ENCODE measurements at places on chromosomes 16 and 17.
A peak's percentile ranks its signal among the peaks of the same experiment; 100 is the strongest.

DNA sequence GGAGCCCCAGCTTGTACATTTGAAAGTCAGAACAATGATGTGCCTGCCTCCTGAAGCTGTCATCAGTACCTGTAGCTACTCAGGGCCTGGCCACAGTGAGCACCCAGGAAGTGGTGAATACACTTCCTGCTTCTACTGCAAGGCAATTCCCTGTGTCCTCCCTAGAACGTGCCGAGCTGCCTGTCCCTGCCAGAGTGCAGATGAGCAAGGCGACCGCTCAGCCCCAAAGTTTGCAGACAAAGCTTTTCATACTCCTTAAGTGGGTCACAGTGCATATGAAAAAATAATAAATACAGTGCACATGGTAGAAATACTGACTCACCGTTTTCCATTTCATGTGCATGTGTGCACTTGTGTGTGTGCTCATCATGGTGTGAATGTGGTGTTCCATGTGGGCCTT is 77.3 kb downstream of the MPRIP start:
- DNase-seq, result no peak

DNA sequence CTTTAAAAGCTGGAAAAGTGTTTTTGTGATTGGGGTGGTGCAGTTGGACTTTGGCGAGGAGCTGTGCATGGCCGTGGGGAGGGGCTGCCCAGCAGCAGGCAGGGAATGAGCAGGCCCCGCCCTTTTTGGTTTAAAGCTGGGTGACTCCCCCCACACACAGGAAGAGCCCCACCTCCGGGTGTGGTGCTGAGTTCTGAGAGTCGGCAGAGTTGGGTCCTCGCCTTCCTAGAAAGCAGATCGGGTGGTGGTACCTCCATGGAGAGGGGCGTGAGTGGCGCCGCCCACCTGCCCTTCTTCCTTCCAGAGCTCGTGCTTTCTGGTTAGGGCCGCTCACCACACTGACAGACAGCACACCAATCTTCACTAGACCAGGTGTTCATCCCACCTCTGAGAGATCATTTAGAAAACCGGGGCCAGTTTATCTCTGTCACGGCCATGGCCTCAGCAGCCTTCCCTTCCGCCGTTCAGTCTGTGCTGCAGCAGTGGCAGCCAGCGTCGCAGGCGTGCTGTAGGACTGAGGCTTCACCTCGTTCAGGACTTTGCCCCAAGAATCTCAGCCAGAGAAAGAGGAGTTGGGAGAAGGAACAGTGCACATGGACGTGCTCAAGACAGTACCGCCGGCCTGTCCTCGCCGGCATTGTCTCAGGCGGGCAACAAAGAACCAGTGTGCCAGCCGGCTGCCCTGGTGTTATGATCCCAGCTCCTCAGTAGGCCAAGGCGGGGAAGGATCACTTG is 144.0 kb upstream of the CHMP6 start:
- DNase-seq, result no peak

- no peak for DNase-seq
Measured at GRCh38 chr17:37691807-37692206, 48.6 kb upstream of the DDX52 start.

DNA sequence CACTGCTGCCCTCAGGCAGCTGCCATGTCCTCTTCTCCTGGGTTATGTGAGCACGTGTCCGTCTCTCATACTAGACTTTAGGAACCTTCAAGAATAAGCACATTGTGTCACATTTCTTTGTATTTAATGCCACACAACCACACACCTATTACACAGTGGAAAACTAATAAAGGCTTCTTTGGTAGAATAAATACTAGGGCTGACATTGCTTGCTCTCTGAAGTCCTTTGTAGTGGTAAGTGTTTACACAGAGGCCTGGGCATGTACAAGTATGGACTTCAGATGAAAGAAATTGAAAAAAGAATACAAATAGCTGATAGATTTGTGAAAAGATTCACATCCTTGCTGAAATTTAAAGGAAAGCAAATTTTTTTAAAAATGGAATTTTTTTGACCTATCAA is 188.1 kb upstream of the CCL2 start:
- DNase-seq, result no peak

- no peak for DNase-seq
Measured at GRCh38 chr16:24508614-24509013, 30.8 kb upstream of the RBBP6 start.

GRCh38 chr17:70158180-70158579 is 11.2 kb upstream of the KCNJ2 start:
- DNase-seq, result no peak

- DNase-seq, result no peak
Measured at GRCh38 chr16:48622456-48623303, 12.7 kb upstream of the N4BP1 start.

GRCh38 chr17:50863221-50863843 is 2.8 kb downstream of the TOB1 start:
- no peak for DNase-seq

DNA sequence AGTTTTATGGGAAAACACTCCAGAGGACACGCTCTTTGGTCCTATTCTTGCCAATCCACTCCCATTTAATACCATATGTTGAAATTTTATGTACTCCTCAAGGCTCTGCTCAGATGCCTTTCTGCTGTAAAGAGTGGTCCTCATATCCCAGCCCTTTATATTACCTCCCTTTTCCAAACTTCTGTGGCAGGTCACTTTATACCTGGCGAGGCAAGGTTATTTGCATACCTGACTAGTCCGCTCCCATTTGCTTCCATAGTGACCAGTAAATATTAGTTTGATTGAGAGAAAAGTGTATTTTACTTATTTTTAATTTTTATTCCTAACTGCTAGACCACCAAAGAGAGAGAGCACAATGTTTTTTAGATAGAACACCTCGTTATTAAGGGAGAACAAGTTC is 17.3 kb downstream of the KRT12 start:
- no peak for DNase-seq

GRCh38 chr17:20073055-20073979 is 64.2 kb downstream of the SPECC1 start:
- no peak for DNase-seq

GRCh38 chr17:43832168-43832975 is 574 bp downstream of the MPP3 start:
- no peak for DNase-seq

DNA sequence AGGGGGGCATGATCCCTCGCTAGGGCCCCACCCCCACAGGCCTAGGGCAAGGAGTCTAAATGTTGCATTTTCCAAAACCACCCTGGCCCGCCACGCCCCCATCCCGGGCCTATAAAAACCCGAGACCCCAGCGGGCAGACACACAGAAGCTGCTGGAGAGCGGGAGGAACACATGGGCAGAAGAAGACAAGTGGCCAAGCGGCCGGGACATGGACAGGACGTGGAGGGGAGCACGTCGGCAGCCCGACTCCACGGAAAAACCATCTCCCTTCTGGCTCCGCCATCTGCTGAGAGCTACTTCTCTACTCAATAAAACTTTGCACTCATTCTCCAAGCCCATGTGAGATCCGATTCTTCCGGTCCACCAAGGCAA is 34.1 kb upstream of the ENPP7 start:
- DNase-seq, result no peak

DNA sequence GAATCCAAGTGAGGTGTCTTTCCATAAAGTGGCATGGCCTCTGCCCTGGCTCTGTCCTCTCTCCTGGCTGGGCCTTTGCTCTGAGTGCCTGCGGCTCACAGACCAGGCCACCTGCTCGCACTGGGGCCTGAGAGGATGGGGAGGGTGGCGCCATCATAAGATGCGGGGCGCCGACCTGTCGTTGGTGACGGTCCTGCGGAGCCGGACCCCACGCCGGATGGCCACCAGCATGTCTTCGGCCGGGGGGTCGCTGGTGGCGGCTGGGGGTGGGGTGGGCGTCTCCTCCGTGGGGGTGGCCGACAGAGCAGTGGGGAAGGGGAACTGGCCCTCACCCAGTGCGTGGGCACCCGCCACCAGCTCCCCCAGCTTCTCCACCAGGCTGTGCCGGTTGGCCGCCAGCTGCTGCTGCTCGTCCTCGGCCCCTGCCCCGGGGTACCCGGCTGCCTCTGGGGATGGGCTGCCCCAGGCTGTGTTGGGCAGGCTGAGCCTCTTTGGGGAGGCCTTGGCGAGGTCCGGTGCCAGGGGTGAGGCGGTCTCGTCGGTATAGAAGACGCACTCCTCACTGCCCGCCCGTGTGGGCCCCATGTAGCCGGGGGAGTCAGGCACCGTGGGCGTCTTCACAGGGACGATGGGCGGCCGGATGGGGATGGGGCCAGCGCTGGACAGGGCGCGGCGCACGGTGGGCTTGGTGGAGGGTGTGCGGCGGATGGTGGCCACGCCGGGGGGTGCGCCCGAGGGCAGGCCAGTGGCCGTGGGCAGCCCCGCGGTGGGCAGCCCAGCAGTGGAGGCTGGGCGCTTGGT is 17.4 kb downstream of the IL34 start:
- no peak for DNase-seq

DNA sequence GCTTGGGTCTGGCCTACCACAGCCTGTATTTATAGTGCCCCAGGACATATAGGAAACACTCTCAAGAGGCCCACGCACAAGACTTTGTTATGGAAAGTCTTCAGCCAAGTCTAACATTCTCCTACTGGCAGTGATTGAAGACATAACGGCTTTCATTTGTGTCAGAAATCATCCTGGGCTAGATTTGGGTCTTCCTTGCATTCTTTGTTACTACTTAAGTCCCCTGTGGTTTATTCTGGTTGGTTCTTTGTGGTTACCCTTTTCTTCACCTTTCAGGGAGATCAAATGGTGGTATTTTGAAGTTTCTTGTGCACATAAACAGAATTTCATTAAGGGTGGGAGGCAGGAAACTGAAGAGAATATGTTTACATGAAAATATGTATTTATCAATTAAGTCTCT is 37.7 kb downstream of the REXO5 start:
- no peak for DNase-seq

DNA sequence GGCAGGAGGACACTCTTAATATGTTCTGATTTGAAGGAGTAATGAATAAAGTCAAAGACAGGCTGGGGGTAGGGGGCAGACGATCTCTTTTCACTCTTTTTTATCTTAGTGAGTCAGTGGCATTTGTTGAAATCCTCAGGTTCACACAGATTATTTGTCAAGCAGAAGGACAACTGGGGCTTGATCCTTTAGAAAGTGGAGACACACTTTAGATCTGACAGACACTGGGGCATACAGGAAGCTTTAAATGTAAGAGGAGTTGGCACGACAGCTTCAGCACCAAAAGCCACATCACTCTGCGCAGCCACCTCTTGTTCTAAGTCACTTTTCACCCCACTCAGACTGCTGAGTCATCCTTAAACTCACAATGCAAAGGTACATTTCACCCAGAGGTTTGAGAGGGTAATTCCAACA is 121.5 kb downstream of the STXBP4 start:
- DNase-seq, result no peak

DNA sequence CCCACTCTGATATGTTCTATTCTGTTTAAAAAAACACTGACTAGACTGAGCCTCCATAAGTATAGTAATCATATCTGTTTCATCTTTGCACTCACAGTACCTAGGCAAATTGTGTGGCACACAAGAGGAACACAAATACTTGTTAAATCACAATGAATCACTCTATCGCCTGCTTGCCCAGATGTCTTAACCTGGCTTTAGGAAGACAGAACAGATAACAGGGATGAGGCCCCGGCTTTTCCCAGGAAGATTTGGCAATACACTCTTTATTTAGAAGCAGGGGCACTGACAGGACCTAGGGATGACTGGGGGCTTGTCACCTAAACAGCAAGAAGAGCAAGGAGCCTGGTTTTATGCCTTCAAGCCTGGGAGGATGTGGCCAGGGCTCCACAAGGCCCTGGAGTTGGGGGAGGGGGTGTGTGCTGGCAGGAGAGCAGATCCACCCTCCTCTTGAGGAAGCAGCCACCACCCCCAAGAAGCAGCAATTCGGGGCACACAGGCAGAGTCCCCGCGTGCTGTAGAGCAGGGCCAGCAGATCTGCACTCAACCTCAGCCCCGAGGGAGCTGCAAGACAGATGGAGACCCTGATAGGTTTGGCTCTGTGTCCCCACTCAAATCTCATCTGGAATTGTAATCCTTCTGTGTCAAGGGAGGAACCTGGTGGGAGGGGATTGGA is 41.0 kb upstream of the KSR1 start:
- DNase-seq, result no peak

DNA sequence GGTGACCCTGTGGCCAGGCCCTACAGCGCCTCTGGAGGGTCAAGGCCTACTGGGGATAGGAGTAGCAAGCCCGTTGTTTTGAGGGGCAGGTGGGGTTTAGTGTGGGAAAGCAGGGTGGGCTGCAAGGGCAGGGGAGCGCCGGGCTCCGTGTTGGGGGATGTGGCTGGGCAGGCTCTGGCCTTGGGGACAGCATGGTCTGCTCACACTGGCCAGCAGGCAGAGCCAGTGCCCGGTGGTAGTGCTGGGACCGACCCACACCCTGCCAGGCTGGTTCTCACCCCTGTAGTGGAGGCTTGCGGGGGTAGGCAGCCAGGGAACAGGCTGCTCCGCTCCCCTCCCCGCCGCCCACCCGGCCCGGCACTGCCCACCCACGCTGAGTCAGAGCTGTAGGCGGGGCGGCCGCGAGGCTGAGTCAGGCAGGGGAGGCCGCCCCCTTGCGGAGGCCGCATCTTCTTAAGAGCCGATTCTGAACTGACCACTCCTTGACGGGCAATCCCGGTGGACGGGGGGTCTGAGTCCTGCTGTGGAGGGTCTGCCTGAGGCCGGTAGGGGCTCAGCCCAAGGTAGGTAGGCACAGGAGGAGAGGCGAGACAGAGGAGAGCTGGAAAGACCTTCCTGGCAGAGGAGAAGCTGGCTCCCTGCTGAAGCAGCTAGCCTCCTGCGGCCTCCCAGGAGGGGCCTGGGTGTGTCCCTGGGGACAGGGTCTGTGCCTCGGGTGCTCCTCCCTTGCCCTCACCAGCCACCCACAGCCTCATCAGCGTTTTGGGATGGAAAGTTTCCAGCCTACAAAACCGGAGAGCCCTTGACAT is 62.4 kb downstream of the BAIAP2 start:
- peak; percentile 13 for DNase-seq
